HEK293T (cell line): ENCODE measurements at places on chromosomes 16 and 17.

GRCh38 chr16:80968386-80969113 lies 38.1 kb downstream of the CMC2 start:
- no peak for DNase-seq

- no peak for DNase-seq
Observed at GRCh38 chr16:77890075-77890474, 101.7 kb downstream of the VAT1L start.

DNA sequence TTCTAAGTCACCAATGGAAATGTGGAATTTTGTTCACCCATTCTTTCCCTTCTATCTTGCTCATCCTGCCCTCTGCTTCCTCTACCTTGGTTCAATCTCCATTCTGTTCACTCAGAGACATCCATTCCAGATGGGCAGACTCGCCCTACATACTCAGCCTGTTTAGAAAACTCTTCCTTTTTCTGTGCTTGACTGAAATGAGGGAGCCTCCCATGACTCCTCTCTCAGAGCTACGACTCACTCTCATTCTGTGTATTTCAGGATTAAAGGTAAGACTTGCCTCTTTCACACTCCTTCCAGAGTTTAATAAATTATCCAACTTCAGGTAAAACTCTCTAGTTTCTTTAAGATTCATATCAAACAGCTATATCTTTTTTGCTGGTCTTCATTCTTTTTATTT lies 182.8 kb downstream of the HS3ST3A1 start:
- DNase-seq, result no peak

DNA sequence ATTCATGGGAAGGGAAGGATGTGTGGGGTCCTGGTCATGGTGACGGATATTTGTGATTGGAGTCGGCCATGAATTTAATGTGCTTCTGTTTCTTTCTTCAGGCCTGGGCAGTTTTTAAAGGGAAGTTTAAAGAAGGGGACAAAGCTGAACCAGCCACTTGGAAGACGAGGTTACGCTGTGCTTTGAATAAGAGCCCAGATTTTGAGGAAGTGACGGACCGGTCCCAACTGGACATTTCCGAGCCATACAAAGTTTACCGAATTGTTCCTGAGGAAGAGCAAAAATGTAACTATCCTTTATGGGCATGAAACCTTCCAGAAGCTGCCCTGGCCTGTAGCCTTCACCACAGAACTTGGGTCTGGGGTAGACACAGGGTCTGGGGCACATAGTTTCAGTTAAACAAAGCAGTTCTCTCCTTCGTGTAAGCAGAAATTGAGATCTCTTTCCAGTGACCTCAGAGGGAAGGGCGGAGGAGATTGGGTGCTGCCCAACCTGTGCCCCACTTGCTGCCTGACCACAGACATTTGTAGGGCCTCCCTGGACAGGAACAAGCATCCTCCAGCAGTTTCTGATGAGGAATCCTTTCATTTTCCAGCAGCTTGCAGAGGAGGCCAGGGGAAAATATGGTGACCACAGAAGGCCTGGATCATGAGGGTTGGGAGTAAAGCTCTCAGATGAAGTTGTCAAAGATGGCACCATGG lies 10.1 kb downstream of the IRF8 start:
- no peak for DNase-seq

GRCh38 chr17:44177640-44178039 lies 7.1 kb downstream of the ASB16 start:
- no peak for DNase-seq

- no peak for DNase-seq
Observed at GRCh38 chr16:22317625-22318024, 20.4 kb downstream of the POLR3E start.

DNA sequence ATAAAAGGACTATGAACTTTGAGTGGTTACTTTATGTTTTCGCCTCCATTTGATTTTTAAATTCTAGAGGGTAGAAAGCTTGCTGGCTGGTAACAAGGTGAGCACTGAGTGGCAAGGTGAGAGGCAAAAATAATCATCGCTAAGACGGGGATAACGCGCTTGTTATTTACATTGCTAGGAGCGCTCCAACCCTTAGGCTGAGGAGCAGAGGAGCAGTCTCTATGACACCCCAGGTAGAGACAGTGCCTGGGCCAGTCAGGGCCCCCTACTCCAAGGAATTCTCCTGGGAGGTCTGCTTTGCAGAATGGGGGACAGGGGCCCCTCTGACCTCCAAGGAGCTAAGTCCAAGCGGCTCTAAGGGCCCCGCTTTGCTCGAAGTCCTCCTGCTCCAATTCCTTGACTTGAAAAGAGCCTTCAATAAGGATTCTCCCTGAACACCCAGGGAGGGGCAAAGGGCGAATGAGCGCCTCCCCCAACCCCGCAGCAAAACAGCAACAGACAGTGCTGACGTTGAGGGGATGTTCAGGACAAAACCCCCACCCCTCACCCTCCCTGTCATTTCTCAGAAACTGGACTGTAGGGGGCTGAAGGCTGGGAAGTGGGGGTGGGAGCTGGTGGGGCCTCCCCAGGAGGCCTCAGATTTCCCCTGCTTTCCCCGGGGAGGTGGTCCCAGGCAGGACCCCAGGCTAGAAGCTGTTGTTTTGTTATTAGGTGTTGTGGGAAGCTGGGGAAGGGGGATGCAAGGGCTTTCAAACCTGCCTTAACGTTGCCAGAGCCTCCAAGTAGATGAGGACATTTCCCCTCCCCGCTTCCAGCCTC lies 10.2 kb upstream of the FOXF1 start:
- no peak for DNase-seq

DNA sequence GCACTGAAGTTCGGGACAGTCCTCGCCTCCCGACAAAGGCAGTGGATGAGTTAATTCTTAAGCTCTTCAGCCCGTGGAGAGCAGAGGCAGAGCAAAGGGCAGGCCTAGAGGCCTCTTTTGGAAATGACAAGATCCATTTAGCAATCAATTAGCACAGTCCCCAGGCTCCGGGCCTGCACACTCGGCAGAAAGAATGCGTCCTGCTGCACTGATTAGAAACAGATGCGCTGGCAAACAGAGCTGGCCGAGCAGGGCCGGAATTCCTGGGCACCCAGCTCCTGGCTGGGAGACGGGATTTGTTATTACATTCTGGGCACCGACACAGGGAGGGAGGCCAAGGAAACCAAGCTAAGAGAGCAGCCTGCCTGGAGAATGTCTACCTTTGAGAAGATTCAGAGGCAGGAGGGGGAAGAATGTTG lies 162.9 kb downstream of the COPRS start:
- no peak for DNase-seq

GRCh38 chr17:64024781-64025731 lies 4.6 kb upstream of the ICAM2 start:
- no peak for DNase-seq

GRCh38 chr16:86872131-86872530 lies 293.8 kb downstream of the FOXL1 start:
- DNase-seq, result no peak

DNA sequence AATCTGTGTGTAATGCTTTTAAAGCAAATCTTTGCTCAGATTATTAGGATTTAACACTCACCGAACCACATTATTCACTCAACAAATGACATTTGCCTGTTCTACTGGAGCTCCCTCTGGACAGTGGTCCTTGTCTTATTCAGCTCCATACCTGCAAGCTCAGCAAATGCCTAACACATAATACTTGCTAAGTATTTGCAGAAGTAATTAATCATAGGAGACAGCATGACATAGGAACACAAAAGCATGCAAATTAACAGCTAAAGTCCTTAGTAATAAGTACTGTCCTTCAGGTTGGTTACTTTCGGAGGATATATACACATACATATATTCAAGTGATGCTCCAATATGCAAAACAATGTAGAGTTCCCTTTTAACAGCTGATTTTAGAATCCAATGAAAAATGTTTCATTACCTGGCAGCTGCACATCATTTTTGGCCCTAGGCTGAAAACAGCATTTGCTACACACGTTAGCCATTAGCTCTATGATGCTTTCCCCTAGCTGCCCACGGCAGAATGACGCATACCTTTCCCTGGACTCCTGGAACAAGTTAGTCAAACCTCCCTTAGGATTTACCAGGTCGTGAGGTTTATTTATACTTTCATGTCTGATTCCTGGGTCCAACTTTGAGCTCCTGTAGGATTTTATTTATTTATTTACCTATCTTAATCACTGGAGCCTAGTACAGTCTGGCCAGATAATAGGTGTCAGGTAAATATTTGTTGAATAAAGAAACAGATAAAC lies 8.6 kb downstream of the BRD7 start:
- DNase-seq, result no peak

DNA sequence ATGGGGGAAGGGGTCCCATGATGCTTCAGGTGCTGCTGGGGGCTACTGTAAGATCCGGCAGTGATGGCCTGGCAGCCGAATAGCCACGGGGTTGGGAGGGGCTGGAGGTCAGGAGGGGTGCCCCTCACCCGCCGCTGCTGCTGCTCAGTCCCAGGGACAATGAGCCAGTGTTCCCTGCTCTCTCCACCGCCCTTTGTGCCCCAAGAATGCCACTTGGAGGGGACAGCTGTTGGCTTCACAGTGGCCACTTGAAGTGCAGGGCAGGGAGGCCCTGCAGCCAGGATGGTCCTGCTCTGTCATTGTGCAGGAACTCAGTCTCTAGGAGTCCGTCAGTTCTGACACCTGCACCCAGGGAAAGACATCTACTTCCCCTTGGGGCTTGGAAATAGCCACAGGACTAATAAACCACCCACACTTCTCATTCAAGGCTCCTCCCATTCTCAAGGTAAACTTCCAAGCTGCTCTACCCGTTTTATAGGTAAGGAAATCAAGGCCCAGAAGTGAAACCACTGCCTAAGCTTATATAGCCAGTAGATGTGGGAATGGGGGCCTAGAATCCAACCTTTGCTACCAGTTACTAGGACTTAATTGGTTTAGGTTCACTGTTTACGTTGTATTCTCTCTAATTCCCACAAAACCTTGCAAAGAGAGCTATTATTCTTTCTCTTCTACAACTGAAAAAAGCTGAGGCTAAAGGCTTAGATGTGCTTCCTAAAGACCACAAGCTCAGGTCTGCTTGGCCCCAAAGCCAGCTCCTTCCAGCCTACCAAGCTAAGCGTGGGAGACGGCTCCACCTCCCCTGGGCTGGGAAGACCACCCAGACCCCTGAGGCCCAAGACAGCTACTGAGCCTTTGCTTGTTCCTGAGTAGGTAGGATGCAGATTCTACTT lies 6.2 kb upstream of the CPSF4L start:
- no peak for DNase-seq

GRCh38 chr16:74094514-74094913 lies 202.1 kb upstream of the PSMD7 start:
- no peak for DNase-seq

- no peak for DNase-seq
Observed at GRCh38 chr16:66293207-66293735, 73.2 kb upstream of the CDH5 start.

DNA sequence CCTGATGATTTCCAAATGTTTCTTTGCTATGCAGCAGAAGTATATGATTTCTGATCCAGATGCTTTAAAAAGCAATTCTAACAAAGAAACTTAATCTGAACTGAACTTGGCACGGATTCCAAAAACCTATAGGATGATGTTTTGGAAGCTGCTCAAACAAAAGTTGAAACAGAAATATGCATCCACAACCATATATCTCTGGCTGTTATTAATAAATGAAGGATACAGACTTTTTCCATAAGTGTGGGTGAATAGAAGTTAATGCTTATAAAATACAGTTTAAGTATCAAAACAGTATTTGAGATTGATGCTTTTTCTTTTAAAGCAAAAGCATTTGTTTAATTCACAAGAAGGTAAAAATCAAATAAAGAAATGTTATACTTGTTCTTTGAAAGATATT lies 27.9 kb upstream of the NACA2 start:
- DNase-seq, result no peak

DNA sequence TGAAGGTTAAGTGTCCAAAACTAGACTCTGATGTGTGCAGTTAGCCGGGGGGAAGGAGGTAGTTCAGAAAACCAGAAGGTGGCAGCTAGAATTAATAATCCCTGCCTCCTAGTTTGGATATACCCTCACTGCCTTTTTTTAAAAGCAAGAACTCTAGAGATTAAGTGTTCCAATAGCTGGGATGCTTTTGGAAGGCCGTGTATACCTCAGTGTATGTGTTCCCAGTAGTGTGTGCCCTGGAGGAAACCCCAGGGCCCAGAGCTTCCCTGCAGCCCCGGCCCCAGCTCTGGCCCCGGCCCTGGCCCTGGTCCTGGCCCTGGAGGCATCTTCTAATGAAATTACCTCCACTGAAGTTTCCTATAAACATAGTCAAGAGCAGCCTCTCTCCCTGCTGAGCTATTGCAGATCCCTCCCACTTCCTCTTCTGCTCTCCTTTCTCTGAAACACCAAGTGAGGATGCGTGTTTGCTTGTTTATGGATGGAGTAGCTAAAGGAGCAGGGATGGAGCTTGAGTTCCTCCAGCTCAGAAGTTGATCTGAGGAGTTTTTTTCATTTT lies 130.7 kb downstream of the PRKCA start:
- DNase-seq, result no peak

DNA sequence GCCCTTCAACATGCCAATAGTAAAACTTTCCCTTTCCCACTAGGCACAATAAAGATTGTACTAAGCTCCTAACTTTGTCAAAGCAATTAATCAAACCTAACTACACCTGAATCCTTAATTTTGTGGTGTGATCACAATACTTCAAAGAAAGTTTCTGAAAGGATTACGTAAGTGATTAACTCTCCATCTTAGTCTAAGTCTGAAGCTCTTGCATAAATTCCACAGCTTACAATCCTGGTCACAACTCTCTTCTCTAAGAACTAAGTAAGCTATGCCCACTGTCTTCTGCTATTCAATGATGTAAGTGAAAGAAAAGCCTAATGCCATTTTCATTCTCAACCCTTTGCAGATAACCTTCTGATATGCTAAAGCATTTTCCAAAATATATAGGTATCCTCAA lies 15.4 kb downstream of the SIAH1 start:
- no peak for DNase-seq

GRCh38 chr16:48613061-48613957 lies 3.3 kb upstream of the N4BP1 start:
- no peak for DNase-seq
